ENCODE measurements at places on chromosomes 2 and 18. TPM values are rescaled to one million over a fixed set of nuclear protein-coding genes. Genes with fewer than 3 reads are reported as not detected.

The DNAJC5G gene
- total RNA-seq = not detected

- no peaks in the 10 kb centered on the region for H3K27me3 ChIP-seq
- DNase-seq = no peak
- no peak overlapping the region for H3K4me3 ChIP-seq
- no peaks in the 10 kb centered on the region for H3K36me3 ChIP-seq
- no peak overlapping the region for H3K27ac ChIP-seq
Measured at GRCh38 chr18:67475673-67476072, 40.8 kb downstream of the DSEL start.

DNA sequence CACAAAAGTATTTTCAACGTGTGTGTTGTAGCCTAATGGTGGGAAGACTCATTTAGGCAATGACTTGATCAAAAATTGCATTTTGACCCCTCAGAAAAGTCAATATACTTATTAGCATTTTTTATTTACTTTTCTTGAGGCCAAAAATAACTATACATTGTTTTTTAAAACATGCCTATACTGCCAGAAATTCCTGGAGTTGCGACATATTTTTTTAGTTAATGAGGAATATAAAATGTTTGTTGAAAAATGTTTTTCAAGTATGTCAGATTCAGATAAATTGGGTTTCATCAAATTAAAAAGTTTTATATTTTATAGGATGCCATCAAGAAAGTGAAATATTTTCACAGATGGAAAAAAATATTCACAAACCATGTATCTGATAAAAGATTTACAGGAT, 39.6 kb downstream of the R3HDM1 start:
- H3K36me3 ChIP-seq = peaks cover 1% of the 10 kb centered on the region
- no peak overlapping the region for H3K4me3 ChIP-seq
- no peak overlapping the region for H3K27ac ChIP-seq

- DNase-seq = no peak
- no peak overlapping the region for H3K27ac ChIP-seq
- no peak overlapping the region for H3K4me3 ChIP-seq
- no peaks in the 10 kb centered on the region for H3K27me3 ChIP-seq
- no peaks in the 10 kb centered on the region for H3K4me1 ChIP-seq
Measured at GRCh38 chr2:187581125-187581896, 27.1 kb upstream of the TFPI start.

The PCARE gene
- total RNA-seq = 0.08 TPM

Measured in GM12878 (cell line).